Naive thymus-derived CD4-positive, alpha-beta T cell (primary cell): ENCODE measurements at places on chromosomes 2 and 18. TPM values are rescaled to one million over a fixed set of nuclear protein-coding genes. Genes with fewer than 3 reads are reported as not detected.

The VWC2L gene
- total RNA-seq: not detected in 2 replicates

The UGT1A9 gene
- not detected for total RNA-seq

The HADHA gene
- 103 TPM for total RNA-seq

DNA sequence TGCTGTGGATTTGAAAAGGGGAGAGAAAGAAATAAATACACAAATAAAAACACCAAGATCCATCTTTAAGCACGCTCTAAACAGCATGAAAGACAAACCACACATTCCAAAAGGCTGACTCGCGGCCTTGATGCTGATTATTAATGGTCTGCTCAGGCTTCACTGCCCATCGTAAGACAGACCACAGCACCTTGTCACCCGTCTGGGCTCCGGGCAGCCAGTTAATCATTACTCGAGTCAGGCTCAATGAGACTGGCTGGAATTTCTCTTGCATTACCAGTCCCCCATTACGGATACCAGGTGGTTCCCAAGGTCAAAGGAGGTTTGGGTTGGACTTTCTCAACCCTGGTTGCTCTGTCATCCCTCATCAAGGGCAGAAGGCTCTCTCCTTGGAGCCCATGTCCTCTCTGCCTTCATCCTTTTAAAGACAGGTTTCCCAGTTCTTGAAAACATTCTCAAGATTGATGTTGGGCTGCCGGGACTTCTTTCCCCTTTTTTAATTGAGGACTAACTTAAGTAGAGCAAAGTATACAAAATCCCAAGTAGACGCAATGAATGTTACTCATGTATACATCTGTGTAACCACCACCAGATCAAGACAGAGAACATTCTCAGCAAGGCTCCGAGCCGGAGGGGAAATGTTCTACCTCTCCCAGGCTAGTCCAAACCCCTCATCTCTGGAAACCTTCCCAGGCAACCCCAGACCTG is 8.1 kb downstream of the SMAD7 start:
- H3K27ac ChIP-seq: no peak overlapping the region
- H3K27me3 ChIP-seq: no peaks in the 10 kb centered on the region
- no peaks in the 10 kb centered on the region for H3K36me3 ChIP-seq
- H3K4me3 ChIP-seq: no peak overlapping the region

DNA sequence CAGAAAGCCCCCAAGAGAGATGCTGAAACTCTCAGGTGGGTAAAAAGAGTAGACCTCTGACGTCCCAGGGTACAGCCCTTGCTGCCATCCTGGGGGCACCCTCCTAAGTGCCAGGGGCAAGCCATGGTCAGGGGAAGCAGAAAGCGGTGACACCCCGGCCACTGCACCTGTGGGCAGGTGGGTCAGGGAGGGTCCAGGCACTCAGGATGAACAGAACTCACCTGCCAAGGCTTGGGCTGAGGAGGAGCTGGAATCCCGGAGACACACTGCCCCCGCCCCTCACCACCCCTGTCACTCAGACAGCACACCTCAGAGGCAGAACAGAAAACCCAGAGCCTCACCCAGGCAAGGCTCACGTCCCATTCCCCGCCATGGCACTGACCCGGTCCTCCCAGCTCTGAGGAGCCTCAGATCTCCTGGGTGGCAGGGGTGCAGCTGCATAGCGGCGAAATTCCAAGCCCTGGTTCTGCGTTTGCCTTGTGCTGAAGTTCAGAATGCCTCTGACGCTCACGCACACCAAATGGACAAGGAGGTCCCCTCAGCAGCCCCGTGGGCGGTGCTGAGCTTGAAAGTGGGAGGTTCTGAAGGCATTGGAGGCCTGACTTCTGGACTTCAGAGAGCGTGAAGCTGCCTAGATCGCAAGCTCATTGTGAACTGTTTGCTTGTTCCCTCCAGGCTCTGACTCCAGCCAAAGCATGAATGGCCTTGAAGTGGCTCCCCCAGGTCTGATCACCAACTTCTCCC is 4.3 kb downstream of the GPR17 start:
- no peaks in the 10 kb centered on the region for H3K27me3 ChIP-seq
- no peak overlapping the region for H3K4me3 ChIP-seq
- no peak overlapping the region for H3K27ac ChIP-seq
- no peak for DNase-seq
- no peaks in the 10 kb centered on the region for H3K36me3 ChIP-seq

GRCh38 chr18:35991696-35992095 is 19.2 kb downstream of the RMP24 start:
- no peak for DNase-seq
- no peak overlapping the region for H3K4me3 ChIP-seq
- no peaks in the 10 kb centered on the region for H3K4me1 ChIP-seq
- H3K36me3 ChIP-seq: peaks cover 23% of the 10 kb centered on the region

DNA sequence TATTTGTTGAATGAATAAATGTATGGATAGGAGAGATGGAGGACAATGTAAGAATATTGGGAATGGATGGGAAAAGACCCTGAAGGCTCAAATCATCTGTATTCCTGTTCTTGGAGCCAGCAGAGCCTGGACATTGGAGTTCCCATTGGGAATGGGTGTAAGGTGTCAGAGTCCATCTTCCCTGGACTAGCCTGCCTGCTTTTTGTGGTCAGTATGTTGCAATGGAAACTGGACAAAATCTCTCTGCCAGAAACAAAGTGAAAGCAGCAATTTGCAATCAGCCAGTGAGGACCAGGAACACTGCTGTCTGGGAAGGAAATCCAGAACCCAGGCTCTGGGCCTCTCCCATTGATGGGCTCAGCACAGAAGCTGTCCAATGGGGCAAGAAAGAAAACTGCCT is 83.5 kb upstream of the SKOR2 start:
- no peaks in the 10 kb centered on the region for H3K27me3 ChIP-seq
- H3K27ac ChIP-seq: no peak overlapping the region
- no peak overlapping the region for H3K4me3 ChIP-seq
- DNase-seq: no peak
- no peaks in the 10 kb centered on the region for H3K36me3 ChIP-seq

DNA sequence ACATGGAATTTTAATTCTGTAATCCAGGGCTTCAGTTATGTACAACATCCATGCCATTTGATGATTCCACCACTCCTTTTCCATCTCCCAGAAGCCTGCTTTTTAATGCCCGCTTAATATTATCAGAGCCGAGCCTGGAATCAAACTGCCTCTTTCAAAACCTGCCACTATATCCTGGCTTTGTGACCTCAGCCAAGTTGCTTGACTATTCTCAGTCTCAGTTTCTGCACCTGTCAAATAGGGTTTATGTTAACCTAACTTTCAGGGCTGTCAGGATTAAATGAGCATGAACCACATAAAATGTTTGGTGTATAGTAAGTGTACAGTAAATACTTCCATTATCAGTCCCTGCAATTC is 108.7 kb downstream of the XRCC5 start:
- H3K36me3 ChIP-seq: peaks cover 1% of the 10 kb centered on the region
- H3K27ac ChIP-seq: no peak overlapping the region
- no peak for DNase-seq

GRCh38 chr2:168592181-168592831 is 136.2 kb downstream of the CERS6 start:
- H3K27me3 ChIP-seq: no peaks in the 10 kb centered on the region
- no peak overlapping the region for H3K4me3 ChIP-seq
- H3K27ac ChIP-seq: no peak overlapping the region
- DNase-seq: no peak

DNA sequence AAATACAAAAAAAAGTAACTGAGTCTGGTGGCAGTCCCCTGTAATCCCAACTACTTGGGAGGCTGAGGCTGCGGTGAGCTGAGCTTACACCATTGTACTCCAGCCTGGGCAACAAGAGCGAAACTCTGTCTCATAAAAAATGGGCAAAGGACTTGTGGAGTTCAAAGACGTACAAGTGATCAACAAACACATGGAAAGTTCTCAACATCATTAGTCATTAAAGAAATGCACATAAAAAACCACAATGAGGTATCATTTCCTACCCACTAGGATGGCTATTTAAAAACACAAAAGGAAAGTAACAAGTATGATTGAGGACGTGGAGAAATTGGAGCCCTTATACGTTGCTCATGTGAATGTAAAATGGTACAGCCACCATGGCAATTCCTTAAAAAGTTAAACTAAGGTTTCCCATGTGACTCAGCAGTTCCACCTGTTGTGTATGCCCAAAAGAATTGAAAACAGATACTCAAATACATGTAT is 52.3 kb downstream of the RAB10 start:
- H3K27me3 ChIP-seq: no peaks in the 10 kb centered on the region
- H3K27ac ChIP-seq: no peak overlapping the region
- H3K36me3 ChIP-seq: no peaks in the 10 kb centered on the region

- no peaks in the 10 kb centered on the region for H3K36me3 ChIP-seq
- H3K27me3 ChIP-seq: no peaks in the 10 kb centered on the region
- H3K27ac ChIP-seq: no peak overlapping the region
- H3K4me3 ChIP-seq: no peak overlapping the region
Observed at GRCh38 chr2:109171444-109172334, 42.7 kb downstream of the SH3RF3 start.

DNA sequence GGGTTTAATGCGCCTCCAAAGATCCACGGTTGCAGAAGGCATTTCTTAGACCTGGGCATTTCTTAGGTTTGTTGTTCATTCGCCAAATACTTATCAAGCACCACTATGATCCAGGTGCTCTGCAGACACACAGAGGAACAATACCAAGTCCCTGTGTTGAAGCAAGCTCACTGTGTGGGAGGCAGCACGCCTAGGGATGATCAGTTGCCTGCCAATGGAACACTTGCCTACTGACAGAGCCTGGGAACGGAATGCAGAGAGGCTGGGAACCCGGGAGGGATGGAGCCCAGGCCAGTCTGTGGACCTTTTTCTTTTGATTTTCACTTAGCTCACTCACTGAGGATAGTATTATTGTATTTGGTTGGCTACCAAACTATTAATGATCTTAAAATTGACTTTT is 1.9 kb upstream of the GRP start:
- no peaks in the 10 kb centered on the region for H3K4me1 ChIP-seq
- H3K27ac ChIP-seq: no peak overlapping the region
- no peak overlapping the region for H3K4me3 ChIP-seq

- DNase-seq: no peak
- H3K36me3 ChIP-seq: no peaks in the 10 kb centered on the region
Observed at GRCh38 chr18:56748698-56749268, 97.6 kb downstream of the WDR7 start.

DNA sequence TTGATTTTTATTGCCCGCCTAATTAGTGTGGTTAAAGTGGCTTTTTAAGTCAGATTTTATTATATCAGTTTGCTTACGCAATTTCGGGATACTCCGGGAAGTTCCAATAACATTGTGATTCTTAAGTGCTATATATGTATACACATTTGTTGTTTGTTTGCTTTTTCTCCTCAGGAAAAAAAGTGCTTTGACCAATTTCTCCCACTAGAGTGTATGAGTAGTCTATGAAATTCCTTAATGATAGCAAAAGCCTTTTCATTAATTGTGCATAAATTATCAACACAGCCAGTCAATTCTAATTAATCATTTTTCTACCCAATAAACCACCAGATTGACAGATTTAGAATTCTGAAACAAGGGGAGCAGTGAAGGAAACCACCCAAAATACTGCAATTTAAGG is 172.2 kb downstream of the DPP10 start:
- H3K4me3 ChIP-seq: no peak overlapping the region
- H3K4me1 ChIP-seq: no peaks in the 10 kb centered on the region
- no peak for DNase-seq
- no peaks in the 10 kb centered on the region for H3K36me3 ChIP-seq
- no peak overlapping the region for H3K27ac ChIP-seq

- no peak for DNase-seq
- no peak overlapping the region for H3K4me3 ChIP-seq
- no peaks in the 10 kb centered on the region for H3K36me3 ChIP-seq
- no peaks in the 10 kb centered on the region for H3K4me1 ChIP-seq
- no peaks in the 10 kb centered on the region for H3K27me3 ChIP-seq
Observed at GRCh38 chr2:824954-825353, 125.7 kb upstream of the SNTG2 start.

- no peaks in the 10 kb centered on the region for H3K4me1 ChIP-seq
- H3K27ac ChIP-seq: no peak overlapping the region
- H3K4me3 ChIP-seq: no peak overlapping the region
Observed at GRCh38 chr2:29405707-29406106, 290.5 kb downstream of the CLIP4 start.

DNA sequence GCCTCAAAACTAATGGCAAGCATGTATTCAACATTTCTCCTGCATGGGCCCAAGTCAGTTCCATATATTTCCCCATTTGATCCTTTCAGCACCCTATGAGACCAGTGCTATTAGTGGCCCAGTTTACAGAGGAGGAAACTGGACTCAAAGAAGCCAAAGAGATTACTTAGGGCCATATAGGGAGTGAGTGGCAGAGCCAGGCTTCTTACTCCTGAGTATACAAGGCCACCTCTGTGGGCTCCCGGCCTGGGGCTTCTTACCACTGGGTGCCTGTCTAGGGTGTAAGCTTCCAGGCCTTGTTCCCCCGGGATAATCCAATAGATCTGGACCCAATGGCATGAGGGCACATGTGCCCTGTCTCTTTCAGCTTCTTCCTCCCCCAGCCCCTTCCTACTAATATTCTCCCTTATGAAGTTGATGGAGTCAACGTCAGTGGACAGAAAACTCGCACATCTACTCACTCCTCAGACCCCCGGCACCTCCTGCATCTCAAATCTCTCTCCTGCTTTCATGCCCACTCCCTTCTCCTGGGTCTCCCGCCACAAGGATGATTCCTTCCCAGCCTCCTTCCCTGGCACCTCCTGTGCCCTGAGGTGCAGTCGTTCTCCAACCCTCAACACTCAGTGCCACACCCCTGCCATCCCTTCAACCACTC is 222.6 kb downstream of the ANAPC1 start:
- no peak overlapping the region for H3K4me3 ChIP-seq
- H3K4me1 ChIP-seq: no peaks in the 10 kb centered on the region
- no peak for DNase-seq
- H3K27ac ChIP-seq: no peak overlapping the region

GRCh38 chr2:129764376-129765325 is 214.8 kb upstream of the RAB6C start:
- no peak for DNase-seq
- H3K36me3 ChIP-seq: no peaks in the 10 kb centered on the region
- no peaks in the 10 kb centered on the region for H3K4me1 ChIP-seq
- no peaks in the 10 kb centered on the region for H3K27me3 ChIP-seq
- H3K4me3 ChIP-seq: no peak overlapping the region

DNA sequence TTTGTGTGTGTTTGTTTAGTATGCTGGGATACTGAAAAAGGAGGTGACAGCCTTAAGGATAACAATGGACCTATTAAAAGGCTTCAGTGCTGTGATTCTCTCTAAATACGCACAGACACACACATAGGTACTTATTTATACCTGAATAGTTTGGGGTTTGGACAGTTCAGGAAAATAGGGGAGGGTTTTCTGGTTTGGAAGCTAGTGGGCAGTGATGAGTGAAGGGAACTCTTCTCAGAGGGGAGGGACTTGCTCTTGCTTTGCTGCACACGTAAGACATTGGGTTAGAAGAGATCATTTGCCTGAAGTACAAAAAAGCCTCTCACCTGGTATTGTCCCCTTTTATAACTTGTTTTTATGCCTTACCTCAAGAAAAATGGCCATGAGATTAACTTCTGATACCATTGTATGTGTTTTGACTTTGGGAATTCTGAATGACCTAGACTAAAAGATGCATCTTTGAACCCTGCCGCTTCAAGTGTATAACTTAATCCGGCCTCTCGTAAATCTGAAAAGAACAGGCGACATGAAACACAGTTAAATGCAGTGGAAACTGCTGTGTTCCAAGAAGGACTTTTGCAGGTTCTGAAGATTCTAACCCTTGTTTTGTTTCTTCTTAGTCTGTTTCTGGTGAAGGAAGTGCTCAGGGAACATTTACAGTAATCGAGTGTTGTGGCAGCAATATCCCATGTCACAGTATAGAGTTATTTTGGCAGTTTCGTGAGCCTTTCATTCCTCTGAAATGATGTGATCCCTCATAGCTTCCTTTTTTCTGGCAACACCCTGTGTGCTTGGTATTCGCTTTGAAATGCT is 2.5 kb downstream of the CRIM1 start:
- peaks cover 9% of the 10 kb centered on the region for H3K4me1 ChIP-seq
- no peak overlapping the region for H3K27ac ChIP-seq
- H3K4me3 ChIP-seq: peak overlapping the region; percentile 62
- H3K27me3 ChIP-seq: no peaks in the 10 kb centered on the region
- no peaks in the 10 kb centered on the region for H3K36me3 ChIP-seq
